ENCODE measurements at places on chromosomes 4 and X. TPM values are rescaled to one million over a fixed set of nuclear protein-coding genes. Genes with fewer than 3 reads are reported as not detected.

The COL4A5 gene
- total RNA-seq: 58.4 TPM

The LIN54 gene
- total RNA-seq: 9.5 TPM

The STS gene
- 0.34 TPM for total RNA-seq

The DOK7 gene
- total RNA-seq: 2.7 TPM

The CSAG3 gene
- not detected for total RNA-seq

The TKTL2 gene
- total RNA-seq: not detected

The F9 gene
- not detected for total RNA-seq

The ALPK1 gene
- total RNA-seq: 25.1 TPM

The KLHL34 gene
- under 0.01 TPM for total RNA-seq

The CXCL6 gene
- not detected for total RNA-seq

The OCIAD1 gene
- total RNA-seq: 113 TPM

The NR3C2 gene
- 0.34 TPM for total RNA-seq

The APLN gene
- total RNA-seq: 0.07 TPM

The CCDC160 gene
- total RNA-seq: not detected

The GABRG1 gene
- not detected for total RNA-seq

The PDE5A gene
- 6.5 TPM for total RNA-seq

The FGFBP1 gene
- total RNA-seq: 12.5 TPM

The SEC24B gene
- 13.0 TPM for total RNA-seq

The ENPP6 gene
- not detected for total RNA-seq

The AKAP14 gene
- total RNA-seq: not detected

The PPAT gene
- total RNA-seq: 32.7 TPM

The NAP1L5 gene
- 1.7 TPM for total RNA-seq

The FOXR2 gene
- not detected for total RNA-seq

The NPNT gene
- total RNA-seq: 19.7 TPM

The FGF13 gene
- total RNA-seq: 3.0 TPM

The PLAC1 gene
- total RNA-seq: 2.3 TPM

The S100P gene
- 19.9 TPM for total RNA-seq

All from nasal cavity respiratory epithelium epithelial cell of viscerocranial mucosa (primary cell).